ENCODE measurements at places on chromosomes 16 and 17. TPM values are rescaled to one million over a fixed set of nuclear protein-coding genes. Genes with fewer than 3 reads are reported as not detected.

NGFR gene
- total RNA-seq, result 0.13 TPM

CD300A gene
- not detected for total RNA-seq

HIC1 gene
- total RNA-seq, result 22.1 TPM

SCNN1G gene
- total RNA-seq, result 0.13 TPM

CCL13 gene
- total RNA-seq, result not detected

NPIPB13 gene
- 2.9 TPM for total RNA-seq

Data from mesangial cell (primary cell).